ENCODE measurements at places on chromosomes 16 and 17.

DNA sequence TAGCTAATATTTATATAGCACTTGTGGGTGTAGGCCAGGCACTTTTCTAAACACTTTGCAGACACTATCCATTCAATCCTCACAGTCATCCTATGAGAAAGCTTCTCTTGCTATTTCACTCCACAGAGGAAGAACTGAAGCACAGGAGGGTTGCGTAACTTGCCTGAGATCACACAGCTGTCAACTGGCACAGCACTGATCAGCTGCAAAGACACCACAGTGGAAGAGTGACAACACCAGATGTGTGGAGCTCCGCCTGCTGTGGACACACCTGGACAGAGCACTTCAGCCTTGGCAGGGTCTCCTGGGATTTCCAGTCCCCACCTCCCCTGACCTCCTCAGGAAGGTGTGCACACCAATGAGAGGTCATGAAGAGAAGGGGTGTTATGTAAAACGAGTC, 13.3 kb upstream of the CNEP1R1 start:
- DNase-seq, result no peak

DNA sequence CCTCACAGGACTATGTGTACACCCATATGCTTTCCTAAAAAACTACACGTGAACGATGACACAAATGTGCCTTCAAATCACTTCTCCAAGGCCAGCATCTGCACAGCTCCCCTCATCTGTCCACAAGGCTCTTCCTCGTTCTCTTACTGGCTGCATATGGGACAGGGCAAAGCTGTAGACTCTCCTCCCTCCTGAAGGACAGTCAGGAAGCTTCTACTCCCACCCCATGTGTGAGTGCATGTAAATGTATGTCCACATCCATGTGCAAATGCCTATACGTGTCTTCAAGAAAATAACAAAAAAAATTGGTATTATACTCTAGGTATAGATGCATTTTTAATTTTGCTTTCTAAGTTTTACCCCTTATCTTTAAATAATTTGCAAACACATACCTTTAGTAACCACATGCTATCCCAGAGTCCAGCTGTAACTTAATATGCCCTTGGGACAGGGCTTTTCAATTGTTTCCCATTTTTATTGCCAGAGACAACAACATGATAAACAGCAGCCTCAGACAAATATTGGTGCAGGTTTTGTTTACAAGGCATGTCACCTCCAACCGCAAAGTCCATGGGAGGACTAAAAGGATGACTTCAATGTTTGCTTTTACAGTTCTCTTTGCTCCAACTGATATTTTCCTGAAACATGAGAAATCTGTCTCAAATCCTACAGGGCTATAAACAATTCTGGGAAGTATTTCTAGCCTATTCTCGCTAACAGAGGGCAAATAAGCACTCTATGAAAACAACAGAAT, 31.6 kb upstream of the FAAP100 start:
- no peak for DNase-seq

DNA sequence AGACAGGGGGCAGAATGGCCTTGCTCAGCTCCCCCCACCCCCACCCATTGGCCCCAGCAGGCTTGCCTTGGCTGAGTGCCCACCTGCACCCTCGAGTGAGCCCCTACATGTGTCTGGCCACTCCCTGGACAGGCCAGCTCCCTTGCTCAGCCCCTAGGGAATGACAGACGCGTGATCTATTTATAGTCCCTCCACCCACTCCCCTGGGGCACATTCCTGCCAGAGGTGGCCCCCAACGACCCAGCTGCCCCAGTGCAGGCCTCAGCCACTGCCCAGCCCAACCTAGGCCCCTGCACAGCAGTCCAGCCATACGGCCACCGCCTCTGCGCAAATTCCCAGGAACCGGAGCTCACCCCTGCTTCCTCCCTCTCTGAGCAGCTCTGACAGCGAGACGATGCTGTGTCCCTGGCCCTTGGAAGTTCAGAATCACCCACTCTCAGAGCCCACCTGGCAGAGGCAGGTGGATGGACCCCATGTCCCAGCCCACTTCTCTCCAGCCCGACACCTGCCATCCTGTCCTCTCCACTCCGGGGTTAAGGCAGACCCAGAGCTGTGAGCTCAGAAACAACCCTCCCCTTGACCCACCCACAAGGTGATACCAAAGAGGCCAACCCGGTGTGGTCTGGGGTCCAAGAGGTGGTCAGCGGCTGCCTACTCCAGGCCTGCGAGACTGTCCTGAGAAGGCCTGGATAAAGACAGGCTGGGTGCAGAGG, 11.5 kb upstream of the P2RX1 start:
- DNase-seq, result no peak

DNA sequence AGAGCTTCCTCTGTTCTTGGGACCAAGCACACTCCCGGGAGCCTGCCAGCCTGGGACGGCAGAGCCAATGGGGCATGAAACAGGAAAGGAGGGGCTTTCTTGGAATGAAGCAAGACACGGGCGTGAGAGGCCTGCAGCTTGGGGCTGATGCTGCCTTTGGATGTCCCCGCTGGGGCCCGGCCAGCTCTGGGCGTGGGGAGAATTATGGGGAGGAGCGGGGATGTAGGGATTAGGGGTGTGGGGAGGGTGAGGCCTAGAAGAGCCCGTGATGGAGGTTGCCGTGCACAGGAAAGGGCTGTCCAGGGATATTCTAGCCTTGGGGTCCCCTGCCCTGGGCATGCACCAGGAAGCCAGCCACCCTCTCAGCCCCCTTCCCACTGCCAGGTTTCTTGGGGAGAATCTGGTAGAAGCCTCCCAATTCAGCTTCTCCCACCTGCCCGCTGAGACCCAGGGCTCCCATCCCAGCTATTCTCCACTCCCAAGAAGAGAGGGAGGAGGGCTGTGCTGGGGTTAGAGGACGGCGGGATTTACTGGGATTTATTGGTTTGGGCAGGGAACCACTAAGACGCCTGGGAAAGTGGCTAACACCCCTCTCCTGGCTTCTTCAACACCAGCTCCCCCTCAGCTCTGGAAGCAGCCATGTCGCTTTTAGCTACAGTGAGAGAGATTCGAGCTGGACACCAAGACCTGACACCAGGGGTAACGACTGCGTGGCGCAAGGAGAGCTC, 20.0 kb upstream of the NXPH3 start:
- no peak for DNase-seq

DNA sequence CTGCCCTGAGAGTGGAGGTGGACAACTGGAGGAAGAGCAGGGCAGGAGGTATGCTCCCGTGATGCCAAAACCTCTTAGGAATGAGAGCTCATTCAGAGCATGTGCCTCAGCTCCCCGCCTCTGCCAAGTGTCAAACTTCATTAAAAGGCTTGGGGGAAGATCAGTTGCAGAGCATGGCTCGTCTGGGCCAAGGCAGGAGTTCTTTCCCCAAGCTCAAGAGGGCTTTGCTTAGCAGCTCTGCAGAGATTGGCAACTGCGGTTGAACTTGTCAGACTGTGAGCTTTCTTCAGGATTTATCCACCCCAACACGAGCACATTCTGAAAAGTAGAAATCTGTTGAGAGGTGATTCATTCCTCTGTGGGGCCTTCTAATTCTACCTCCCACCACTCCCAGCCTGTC, 248.1 kb downstream of the HS3ST3A1 start:
- no peak for DNase-seq

- DNase-seq, result no peak
Measured at GRCh38 chr16:88886845-88887521, 20.5 kb upstream of the PABPN1L start.

- DNase-seq, result peak; percentile 36
Measured at GRCh38 chr17:82031303-82031884, at the start of gene RAC3. Gene RAC3, plus strand, starts transcription at chr17:82031678. Its CDS starts 84 bp downstream, at chr17:82031762.

- peak; percentile 25 for DNase-seq
Measured at GRCh38 chr16:89334988-89335802, 117.7 kb downstream of the ZNF778 start.

Data from GM12865 (cell line).